ENCODE measurements at places on chromosomes 11 and 22.

GRCh38 chr22:49212002-49212401 lies 615.7 kb downstream of the BRD1 start:
- DNase-seq, result no peak

- no peak for DNase-seq
Observed at GRCh38 chr22:49690454-49690853, 137.2 kb downstream of the BRD1 start.

GRCh38 chr22:26718488-26718887 lies 61.1 kb downstream of the MIAT start:
- DNase-seq, result no peak

DNA sequence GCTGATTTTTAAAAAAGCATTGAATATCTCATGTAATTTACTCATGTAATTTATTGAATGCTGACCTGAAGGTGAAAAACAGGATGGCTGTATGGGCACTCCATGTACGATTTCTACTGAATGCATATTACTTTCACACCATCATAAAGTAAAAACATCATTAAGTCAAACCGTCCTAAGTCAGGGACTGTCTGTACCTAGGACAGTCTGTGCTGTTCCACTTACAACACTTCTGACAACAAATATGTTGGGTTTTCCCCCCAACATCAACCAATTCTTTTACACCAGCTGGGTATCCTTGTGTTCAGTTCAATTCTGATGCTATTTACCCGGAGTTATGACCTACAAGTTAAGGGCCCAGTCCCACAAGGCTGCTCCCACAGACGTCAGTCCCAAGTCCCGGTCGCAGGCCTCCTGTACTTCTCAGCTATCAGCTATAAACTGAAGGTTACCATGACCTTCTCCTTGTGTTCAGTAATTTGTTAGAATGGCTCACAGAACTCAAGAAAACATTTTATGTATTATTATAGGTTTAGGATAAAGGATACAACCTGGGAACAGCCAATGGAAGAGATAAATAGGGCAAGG lies 17.0 kb downstream of the UVRAG start:
- DNase-seq, result no peak

- DNase-seq, result no peak
Observed at GRCh38 chr22:47586038-47586437, 823.6 kb downstream of the TBC1D22A start.

- DNase-seq, result no peak
Observed at GRCh38 chr11:101786916-101787315, 127.9 kb upstream of the CEP126 start.

DNA sequence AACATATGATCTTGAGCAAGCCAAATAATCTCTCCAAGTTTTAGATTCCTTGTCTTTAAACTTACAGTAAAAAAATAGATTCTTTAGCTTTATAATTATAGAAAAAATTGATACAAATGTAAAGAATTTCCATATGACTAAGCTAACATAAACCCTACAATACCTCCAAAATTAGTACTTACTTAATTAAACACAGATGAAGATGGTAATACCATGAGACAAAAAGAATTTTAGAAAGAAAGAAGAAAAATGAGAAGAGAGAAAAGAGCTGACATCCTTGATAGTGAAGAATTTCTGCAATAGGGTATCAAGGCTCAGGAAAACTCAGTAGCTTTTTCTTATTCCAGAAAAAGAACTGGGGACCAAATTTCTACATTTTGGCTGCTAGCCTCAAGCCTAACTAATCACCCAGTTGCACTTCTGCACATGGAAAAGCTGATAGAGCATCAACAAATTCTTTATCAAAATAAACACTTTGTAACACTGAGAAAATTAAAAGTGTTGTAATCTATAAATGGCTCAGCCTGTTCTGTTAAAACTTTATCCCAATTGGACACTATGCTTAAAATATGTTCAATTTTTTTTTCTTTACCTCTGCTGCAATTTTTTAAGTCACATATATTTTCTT lies 24.7 kb upstream of the SOX6 start:
- no peak for DNase-seq

GRCh38 chr11:86680716-86681482 lies 8.5 kb upstream of the ME3 start:
- no peak for DNase-seq

- DNase-seq, result no peak
Observed at GRCh38 chr22:42358643-42359558, 73.3 kb downstream of the NFAM1 start.

DNA sequence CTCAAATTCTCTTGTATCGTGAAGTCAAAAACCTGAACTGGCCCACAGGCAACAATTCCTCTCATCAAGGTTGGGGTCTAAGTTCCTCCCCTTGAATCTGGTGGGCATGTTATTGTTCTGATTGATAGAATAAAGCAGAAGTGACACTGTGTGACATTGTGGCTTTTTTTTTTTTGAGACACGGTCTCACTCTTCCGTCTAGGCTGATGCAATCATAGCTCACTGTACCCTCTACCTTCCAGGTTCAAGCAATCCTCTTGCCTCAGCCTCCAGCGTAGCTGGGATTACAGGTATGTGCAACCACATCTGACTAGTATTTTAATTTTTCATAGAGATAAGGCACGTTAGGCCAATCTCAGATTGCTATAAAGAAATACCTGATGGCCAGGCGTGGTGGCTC lies 8.9 kb upstream of the PELI3 start:
- DNase-seq, result no peak

DNA sequence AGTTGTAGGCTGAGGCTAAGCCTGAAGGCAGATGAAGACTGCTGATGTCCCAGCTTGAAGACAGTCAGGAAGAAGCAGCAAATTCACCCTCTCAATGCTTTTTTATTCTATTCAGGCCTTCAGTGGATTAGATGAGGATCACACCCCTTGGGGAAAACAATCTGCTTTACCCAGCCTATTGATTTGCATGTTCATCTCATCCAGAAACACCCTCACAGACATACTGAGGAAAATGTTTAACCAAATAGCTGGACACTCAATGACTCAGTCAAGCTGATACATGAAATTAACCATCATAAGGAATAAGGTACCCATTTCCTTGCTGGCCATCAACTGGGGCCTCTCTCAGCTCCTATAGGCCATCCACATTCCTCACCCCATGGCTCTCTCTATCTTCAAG lies 549.9 kb upstream of the CCDC90B start:
- no peak for DNase-seq

Data from CD4-positive, alpha-beta T cell treated with Interleukin-15 for 4 hours (primary cell).